Small intestine (tissue), 16 donors: ENCODE measurements at places on chromosomes 12 and 14. TPM values are rescaled to one million over a fixed set of nuclear protein-coding genes. Genes with fewer than 3 reads are reported as not detected.
A peak's percentile ranks its signal among the peaks of the same experiment; 100 is the strongest.

GRCh38 chr14:34983786-34984185, 994 bp downstream of the SRP54 start:
- DNase-seq, result no peak

DNA sequence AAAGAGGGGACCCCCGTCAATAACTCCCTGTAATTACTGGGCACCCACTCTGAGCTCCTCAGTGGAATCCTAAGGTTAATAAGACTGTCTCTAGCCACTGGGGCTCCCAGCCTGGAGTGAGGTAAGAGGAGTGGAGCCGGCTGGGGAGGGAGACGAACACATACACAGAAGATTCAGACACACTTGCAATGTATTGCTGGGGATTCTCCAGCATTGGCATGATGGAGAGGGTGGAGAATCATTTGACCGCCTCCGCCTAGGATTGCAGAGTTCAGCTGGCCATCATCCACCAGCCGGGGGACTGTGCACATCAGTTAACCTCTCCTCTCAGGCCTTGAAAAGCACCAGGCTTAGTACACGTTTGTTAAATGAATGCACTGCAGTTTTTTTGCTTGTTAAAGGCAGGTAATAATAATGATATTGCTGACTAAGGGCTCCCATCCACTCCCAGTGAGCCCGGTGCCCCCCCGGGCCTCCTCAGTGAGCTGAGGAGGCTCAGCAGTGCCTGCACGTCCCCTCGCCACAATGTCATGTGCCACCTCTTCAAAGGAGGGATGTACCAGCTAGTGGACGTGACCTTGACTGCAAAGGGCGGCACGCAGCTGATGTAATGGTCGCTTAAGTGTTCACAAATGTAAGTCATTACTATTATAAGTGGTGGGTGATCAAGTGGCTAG, 20.3 kb upstream of the FAIM2 start:
- DNase-seq, result no peak

Gene HAL
- polyA plus RNA-seq, result 0.31 TPM

DNA sequence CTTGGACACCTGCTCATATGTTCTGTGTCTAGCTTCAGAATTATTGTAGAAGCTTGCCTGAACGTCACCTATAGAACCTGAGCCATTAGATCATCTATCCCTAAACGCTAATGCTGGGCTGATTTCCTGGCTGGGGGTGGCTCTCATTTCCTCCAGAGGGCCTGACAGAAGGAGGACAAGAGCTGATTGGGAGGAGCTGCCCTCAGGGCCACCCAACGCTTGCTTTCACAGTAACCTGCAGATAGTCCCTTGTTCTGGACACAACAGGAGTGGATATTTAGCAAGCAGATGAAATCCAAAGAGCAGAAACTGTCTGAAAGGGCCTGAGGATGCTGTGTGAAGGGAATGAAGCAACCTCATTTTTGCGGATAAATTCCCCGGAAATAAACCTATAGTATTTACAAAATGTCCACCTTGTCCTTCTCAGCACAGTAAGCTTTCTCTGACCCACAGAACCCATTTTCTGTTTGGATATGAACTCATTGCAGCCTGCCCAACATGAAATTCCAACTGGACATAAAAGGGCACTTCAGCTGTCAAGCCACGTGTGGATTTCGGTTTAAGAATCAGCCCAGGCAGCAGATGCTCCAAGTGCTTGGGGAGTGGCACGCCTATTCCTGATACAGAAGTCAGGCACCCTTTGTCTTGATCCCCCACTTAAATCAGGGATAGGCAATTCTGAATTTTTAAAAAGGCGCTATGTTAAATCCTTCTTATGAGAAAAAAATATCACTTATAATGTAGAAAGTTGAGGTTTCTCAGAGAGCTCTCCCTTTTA, 32.8 kb upstream of the TUBA1C start:
- DNase-seq, result no peak

- DNase-seq, result peak; percentile 58
These were observed 52.4 kb upstream of the EIF5 start for GRCh38 chr14:103281496-103282231.

- DNase-seq, result no peak
These were observed 557 bp upstream of the FICD start for GRCh38 chr12:108514468-108514972.

Gene LMO3
- 0.67 TPM for polyA plus RNA-seq

- DNase-seq, result peak; percentile 20
These were observed 323.5 kb downstream of the DAD1 start for GRCh38 chr14:22265319-22266141.

- DNase-seq, result no peak
These were observed 267.1 kb downstream of the CACNA1C start for GRCh38 chr12:2319737-2320506.
